ENCODE measurements at places on chromosomes 12 and 14. TPM values are rescaled to one million over a fixed set of nuclear protein-coding genes. Genes with fewer than 3 reads are reported as not detected.

Gene CLEC4D
- total RNA-seq: not detected

Gene BCL11B
- total RNA-seq: 0.14 TPM

Gene NRIP2
- total RNA-seq: not detected

Gene SLC39A5
- total RNA-seq: not detected

Gene SLC25A21
- total RNA-seq: 0.85 TPM

DNA sequence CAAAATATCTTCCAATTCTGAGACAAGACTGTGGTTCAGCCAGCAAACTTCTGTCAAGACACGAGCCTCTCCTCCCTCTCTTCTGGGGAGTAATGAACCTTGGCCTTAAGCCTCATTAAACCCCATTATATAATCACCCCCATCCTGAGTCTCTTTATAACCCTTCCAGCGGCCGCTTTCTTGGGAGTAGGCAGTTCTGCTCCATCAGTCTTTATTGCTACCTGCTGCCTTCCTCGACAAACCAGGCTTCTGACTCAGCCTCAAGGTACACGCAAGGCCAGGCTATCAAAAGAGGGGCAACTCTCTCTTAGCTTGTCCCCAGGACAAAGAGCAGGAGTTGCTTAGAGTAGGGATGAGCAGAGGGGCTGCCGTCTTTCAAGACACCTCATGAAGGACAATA is 300.8 kb upstream of the NOS1 start:
- DNase-seq: no peak
- H3K4me3 ChIP-seq: no peak overlapping the region
- H3K4me1 ChIP-seq: no peaks in the 10 kb centered on the region
- H3K27ac ChIP-seq: no peak overlapping the region
- peaks cover 3% of the 10 kb centered on the region for H3K27me3 ChIP-seq
- no peaks in the 10 kb centered on the region for H3K36me3 ChIP-seq

DNA sequence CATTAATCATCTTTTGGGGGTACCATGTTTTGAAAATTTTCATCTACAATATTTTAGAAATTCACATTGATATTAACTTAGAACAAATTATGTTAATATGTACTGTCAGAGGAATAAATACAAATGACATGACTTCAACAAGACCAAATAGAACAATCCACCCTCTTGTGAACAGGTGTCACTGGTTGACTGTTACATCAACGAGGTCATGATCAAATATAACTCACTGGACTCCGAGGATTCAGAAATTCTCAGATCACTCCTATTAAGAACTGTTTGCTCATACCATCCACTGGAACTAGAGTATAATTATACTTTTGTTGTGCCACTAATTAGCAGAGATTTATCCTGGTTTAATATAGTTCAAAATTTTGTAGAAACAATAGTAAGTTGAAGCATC is 318.8 kb downstream of the PRKD1 start:
- no peak for DNase-seq
- no peak overlapping the region for H3K4me3 ChIP-seq
- H3K27ac ChIP-seq: no peak overlapping the region
- no peaks in the 10 kb centered on the region for H3K27me3 ChIP-seq
- peaks cover 5% of the 10 kb centered on the region for H3K36me3 ChIP-seq
- no peaks in the 10 kb centered on the region for H3K4me1 ChIP-seq

DNA sequence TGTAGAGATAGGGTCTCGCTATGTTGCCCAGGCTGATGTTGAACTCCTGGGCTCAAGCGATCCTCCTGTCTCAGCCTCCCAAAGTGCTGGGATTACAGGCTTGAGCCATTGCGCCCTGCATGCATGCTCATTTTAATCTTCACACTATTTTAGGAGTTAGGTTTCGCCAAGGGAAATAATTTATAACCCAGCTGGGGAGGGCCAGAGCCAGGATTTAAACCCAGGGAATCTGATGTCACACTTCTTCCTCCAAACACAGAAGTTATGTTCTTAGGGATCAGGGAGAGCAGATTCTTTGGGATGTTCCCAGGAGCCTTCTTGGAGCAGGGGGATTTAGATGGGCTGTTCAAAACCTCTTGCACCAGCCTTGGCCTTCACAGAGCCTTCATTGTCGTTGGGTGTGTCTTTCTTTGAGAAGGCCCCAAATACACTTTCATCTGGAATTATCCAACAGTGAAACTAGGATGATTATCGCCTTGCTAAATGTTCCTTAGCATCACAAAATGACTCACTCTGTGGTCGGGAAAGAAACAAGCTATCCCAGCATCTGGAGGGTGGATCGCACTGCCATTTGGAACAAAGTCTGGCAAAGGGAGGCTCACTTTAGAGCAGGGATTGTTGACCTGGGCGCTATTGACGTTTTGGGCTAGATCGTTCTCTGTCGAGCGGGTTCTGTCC is 8.2 kb upstream of the PPP1CC start:
- peaks cover 8% of the 10 kb centered on the region for H3K4me1 ChIP-seq
- peaks cover 4% of the 10 kb centered on the region for H3K27me3 ChIP-seq
- no peak overlapping the region for H3K27ac ChIP-seq

- no peaks in the 10 kb centered on the region for H3K4me1 ChIP-seq
- no peak overlapping the region for H3K27ac ChIP-seq
- no peaks in the 10 kb centered on the region for H3K27me3 ChIP-seq
- no peak overlapping the region for H3K4me3 ChIP-seq
Observed at GRCh38 chr14:57612946-57613345, 119.3 kb upstream of the CCDC198 start.

DNA sequence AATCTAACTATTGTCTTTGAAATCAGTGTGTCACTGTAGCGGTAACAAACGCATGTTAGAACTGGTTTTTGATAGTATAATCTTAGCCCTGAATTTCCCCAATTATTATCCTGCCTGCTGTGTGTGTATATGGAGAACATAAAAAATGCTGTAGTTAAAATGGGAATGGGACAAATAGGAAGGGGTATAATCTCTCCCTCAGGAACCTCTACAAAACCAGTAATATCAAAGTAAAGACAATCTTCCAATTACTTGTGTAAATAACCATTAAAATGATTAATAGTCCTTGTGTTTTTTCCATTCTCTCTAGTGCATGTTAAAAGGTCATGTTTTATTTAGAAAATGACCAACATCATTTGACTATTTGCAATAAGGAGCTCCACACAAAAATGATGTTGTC is 200.1 kb upstream of the TMTC1 start:
- DNase-seq: no peak
- H3K4me1 ChIP-seq: no peaks in the 10 kb centered on the region
- no peak overlapping the region for H3K27ac ChIP-seq
- H3K4me3 ChIP-seq: no peak overlapping the region
- no peaks in the 10 kb centered on the region for H3K27me3 ChIP-seq
- H3K36me3 ChIP-seq: no peaks in the 10 kb centered on the region

All from HFFc6 (cell line).